ENCODE measurements at places on chromosomes 13 and 19. TPM values are rescaled to one million over a fixed set of nuclear protein-coding genes. Genes with fewer than 3 reads are reported as not detected.

SERPINE3 gene
- not detected for total RNA-seq

SNRPD2 gene
- total RNA-seq = 747 TPM

MBD3L3 gene
- total RNA-seq = not detected

DZIP1 gene
- not detected for total RNA-seq

PRR22 gene
- total RNA-seq = 8.6 TPM

SOHLH2 gene
- not detected for total RNA-seq

IFNL1 gene
- not detected for total RNA-seq

DIAPH3 gene
- total RNA-seq = 15.4 TPM

P2RY11 gene
- 53.7 TPM for total RNA-seq

MKNK2 gene
- total RNA-seq = 147 TPM

ZNF100 gene
- 19.2 TPM for total RNA-seq

ACP5 gene
- total RNA-seq = 5.7 TPM

UBE2L5 gene
- not detected for total RNA-seq

METTL21C gene
- total RNA-seq = not detected

GTPBP3 gene
- 55.7 TPM for total RNA-seq

ZNF880 gene
- 15.6 TPM for total RNA-seq

Data from CD8-positive, alpha-beta memory T cell (primary cell).